ENCODE measurements at places on chromosomes 7 and 10.

- DNase-seq: no peak
Measured at GRCh38 chr7:127828843-127829500, 177.0 kb downstream of the SND1 start.

GRCh38 chr10:49314806-49315205 is 15.8 kb downstream of the C10orf71 start:
- DNase-seq: no peak

DNA sequence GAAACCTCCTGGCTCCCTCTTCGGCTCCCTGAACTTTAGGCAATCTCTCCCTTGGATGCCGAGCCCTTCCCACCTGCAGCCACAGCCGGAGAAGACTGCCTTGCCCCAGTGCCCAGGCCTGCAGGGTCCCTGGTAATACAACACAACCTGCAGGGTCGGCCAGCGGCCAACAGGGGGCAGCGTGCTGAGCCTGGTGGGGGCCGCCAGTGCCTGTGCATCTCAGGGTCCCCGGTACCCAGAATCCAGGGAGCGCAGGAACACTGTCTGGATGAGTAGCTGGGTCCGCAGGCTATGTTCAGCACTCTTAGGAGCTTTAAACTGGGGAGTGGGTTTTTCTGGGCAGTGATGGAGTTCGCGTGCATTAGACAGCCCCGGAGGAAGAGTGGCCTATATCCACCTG is 17.5 kb upstream of the C10orf71 start:
- no peak for DNase-seq

- no peak for DNase-seq
Measured at GRCh38 chr10:131078131-131078881, 233.2 kb downstream of the TCERG1L start.

GRCh38 chr7:26190417-26190869 is 10.1 kb downstream of the HNRNPA2B1 start:
- no peak for DNase-seq

GRCh38 chr10:101843032-101844021 is at the start of gene KCNIP2:
KCNIP2 (minus strand) TSS chr10:101843800; CDS start chr10:101843568, 232 bp downstream.
- peak; percentile 60 for DNase-seq

GRCh38 chr10:74165530-74165901 is 14.5 kb downstream of the ADK start:
- no peak for DNase-seq

DNA sequence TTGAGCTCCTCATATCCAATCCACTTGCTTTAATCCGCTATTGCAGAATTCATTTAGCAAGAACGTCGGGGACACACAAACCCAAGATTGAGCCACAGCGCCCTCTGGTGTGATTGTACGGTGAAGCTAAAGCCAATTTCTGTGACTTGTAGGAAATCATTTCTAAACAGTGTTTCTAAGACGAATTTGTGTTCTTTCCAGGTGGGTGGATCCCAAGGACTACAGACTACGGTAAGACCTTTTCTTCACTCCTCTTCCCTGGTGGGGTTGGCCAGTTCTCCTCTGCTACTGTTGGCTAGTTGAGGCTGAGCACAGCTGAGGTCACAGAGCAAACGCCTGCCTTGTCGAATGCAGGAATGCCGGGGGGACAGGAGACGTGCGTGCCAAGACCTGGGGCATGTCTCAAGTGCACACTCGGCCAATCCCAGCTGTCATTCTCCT is 5.2 kb downstream of the DMBT1 start:
- no peak for DNase-seq

GRCh38 chr10:116470768-116471415 is 43.2 kb downstream of the PNLIPRP3 start:
- no peak for DNase-seq

DNA sequence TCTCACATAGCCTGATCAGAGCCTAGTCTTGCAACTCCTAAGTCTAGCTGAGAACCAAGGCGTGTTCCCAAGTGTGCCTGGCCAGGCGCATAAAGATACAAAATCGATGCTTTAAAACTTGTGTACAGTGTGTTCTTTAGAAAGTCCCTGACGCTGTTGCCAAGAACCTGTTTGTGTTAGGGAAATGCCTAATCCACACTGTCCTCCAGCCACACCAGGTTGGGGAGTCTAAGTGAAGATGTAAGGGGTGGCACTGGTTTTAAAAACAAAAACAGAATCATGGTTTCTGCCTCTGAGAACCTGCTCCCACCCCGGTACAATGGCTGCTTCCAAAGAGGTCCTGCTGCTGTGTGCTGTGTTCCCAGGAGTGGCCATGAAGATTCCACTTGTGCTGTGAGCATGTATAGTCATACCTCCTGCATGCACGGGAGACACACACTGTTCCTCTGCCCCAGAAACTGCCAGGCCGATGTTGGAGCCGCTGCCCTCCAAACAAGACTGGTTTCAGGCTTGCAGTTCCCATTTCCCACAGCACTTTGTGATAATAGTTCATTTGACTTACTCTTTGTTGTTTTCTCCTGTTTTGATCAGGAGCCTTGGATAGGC is 88.5 kb downstream of the CCNY start:
- no peak for DNase-seq

DNA sequence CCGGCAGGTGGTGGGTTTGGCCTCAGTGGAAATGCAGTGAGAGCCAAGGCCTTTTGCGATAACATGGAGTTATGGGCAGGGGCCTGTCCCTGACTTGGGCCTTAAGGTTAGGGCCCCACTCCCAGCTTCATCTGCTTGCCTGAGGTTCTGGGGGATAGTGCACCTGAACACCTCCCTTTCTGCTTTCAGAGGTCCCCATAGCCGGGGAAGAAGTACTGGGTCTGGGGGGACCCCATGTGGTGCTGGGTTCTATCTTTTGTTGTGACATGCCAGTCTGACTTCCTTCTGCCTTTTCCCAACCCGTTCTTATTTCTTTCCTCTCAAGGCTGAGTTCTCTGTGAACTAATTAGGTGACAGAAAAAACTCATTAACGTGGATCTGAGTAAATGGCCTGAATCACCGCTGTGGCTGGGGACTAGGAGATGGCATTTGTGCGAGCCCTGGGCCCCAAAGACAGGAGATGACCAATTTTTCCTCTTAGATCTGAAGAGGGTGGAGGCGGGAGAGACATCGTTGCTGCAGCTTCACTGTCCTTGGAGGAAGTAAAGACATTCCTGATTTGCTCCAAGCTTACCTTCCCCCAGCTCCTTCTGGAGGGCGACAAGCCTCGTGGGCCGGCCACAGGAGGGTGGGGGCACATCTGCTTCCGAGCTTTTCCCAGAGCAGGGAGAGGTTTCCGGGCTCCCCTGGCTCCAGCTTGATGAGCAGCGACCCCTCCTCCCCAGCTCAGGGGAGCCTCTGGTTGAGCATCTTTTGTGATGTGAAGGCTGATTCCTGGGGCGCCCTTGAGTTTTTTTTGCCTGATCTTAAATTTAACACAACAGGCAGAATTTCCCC is 2.0 kb downstream of the AGAP3 start:
- no peak for DNase-seq

DNA sequence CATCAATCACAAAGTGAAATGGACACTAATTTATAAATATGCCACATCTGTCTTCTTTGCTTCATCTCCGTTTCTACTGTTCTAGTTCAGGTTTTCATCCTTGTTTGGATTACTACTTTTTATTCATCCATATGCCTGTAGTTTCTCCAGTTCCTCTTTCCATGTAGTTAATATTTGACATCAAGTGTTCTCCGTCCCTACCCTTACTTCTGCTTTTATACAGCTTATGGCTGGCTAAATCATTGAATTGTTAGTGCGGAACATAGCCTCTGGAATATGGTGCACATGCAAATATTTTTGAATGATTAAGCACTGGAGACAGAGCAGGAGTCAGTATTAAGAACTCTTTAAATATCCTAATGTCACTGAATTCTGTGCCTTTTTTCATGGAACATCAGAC is 230.0 kb upstream of the PPP1R3A start:
- DNase-seq: no peak

DNA sequence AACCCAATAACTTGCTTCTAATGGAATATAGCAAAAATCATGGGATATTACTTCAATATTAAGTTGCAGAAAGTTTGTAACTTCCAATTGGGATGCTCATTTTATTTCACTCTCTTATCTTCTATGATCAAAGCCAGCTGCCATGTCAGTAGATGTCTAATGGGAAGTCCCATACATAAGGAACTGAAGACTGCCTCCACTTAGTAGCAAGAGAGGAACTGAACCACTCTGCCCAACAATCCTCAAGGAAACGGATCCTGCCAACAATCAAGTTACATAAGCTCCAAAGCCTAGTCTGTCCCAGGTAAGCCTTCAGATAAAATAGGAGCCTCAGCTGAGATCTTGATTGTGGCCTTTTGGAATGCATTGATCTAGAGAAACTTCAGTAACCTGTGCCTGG is 431.5 kb upstream of the PCDH15 start:
- no peak for DNase-seq

GRCh38 chr10:30591249-30591670 is 38.3 kb downstream of the LYZL2 start:
- DNase-seq: no peak

- no peak for DNase-seq
Measured at GRCh38 chr10:49023752-49024151, 84.1 kb upstream of the LRRC18 start.
